Activated effector memory CD4-positive, alpha-beta T cell treated with anti-CD3 and anti-CD28 coated beads, Interleukin-2, amount 50 U/mL, for 16 hours (primary cell): ENCODE measurements at places on chromosomes 5 and 9.
A peak's percentile ranks its signal among the peaks of the same experiment; 100 is the strongest.

DNA sequence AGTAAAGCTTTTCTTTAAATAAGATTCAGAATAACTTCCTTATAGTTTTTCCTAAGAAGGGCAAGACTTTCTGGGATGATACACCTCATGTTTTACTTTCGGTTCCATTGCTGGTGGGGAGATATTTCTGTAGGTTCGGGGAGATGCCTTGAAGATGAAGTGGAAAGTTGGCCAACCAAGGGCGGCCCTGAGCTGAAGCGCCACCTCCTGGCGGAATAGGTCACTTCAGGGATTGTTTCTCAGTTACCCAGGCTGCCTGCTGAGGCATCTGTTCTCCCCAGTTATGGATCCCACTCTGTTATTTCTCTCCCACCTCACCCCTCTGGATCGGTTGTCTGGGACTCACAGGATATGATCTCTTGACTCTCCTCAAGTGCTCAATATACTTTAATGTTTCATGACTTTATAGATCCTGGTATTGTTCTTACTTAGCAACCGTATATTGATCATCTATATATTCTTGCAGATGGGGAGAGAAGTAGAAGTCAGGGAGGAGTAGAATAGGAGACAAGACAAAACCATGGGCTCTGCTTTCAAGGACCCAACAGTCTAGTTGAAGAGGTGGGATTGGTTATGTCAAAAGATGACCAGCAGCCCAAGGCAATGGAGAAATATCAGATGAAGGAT, 23.4 kb downstream of the MEGF10 start:
- DNase-seq, result peak; percentile 88

GRCh38 chr9:75000835-75001234, 27.3 kb downstream of the CARNMT1 start:
- DNase-seq, result no peak

GRCh38 chr5:65100911-65101631, 332.3 kb downstream of the CWC27 start:
- peak; percentile 70 for DNase-seq

DNA sequence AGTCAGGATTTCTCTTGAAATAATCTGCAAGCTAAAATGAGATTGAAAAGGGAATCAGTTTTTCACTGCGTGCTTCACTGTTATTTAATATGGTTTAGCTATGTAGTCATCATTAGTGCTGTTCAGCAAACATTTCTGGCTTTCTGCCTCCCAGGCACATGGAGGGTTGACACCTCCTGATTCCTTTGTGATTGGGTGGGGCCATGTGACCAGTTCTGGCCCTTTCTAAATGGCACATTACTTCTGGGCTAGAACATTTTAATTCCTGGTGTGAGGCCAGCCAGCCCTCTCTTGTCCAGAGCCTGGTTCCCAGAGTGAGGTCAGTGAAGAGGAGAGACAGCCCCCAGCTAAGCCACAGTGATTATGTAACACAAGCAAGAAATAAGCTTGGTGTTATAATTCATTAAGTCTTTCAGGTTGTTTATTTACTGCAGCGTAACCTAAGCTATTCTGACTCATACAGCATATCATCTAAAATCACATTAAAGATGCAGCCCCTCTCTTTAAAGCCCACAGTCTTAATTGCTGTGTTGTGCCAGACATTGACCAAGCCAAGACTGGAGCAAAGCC, 17.4 kb upstream of the ARSI start:
- DNase-seq, result no peak

GRCh38 chr5:66859526-66859925, 263.3 kb downstream of the MAST4 start:
- no peak for DNase-seq

DNA sequence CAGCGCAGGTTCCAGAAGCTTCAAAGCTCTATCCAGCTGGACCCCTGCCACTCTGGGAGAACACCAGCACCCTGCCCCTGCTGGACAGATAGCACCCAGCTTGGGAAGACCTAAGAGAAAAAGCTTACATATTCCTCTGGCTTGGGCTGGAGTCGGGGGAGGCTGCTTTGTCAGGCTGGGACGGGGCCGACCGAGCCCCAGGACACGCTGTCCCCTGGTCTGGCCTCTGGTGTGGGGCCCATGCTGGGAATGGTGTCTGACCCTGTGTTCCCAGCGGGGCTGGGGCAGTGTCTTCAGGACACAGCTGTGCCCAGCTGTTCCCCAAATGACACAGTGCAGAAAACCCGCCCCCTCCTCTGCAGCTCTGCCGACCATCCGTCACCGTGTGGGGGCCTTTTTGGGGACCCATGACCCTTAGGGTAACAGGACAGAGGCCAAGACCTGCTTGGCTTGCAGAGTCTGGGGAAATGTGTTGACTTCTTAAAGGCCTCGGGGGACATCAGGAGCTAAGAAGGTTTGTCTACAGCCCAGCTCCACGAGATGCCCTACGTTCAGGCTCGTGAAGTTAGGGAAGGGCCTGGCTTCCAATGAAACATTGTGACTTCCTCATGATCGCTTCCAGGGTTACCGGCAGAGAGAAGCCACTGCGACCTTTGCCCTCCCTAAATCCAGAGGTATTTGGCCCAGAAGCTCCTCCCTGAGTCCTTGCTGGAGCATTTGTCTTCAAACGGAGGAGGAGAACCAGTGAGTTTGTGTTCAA, 20.4 kb upstream of the SLC2A6 start:
- no peak for DNase-seq

GRCh38 chr5:35236770-35237169, 6.5 kb upstream of the PRLR start:
- DNase-seq, result no peak

DNA sequence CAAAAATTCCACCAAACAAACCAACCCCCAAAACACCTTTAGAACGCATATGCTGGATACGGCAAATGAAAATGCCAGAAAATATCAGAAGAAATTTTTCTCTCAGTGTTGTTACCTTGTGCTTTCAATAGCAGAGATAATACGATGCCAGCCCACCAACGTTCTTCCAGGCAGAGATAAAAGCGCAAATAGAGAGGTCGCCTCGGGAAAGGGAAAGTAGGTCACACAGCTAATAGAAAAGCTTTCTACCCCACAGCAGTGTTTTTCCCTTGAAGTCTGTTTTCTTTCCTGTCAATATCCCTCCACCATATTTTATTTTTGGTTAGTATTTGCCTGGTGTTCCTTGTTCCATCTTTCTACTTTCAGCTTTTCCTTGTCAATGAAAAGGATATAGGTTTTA, 101.3 kb downstream of the CFAP90 start:
- DNase-seq, result no peak

- DNase-seq, result no peak
Observed at GRCh38 chr9:123929177-123929869, 603 bp downstream of the DENND1A start.

GRCh38 chr5:102666164-102666946, 88.8 kb upstream of the PAM start:
- no peak for DNase-seq

- no peak for DNase-seq
Observed at GRCh38 chr5:142239394-142240159, 85.2 kb downstream of the SPRY4 start.

GRCh38 chr9:69211424-69212036, 37.5 kb downstream of the TJP2 start:
- DNase-seq, result no peak

DNA sequence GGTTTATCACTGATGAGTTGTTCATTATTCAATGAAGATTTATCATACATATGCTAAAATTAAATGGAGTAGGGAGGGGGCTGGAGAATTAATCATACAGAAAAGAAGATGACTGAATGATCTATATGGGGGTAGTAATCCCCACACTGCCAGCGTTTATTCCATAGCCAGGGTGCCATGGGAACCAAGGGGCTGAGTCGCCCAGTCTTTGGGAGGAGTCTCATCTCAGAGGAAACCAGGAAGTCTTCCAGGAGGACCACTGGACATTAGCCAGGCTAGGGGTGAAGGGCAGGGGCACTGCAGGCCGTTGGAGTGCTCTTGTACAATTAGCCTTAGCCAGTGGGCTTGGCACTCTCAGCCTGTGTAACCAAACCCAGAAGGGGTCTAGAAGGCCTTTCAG, 226.5 kb downstream of the ARL15 start:
- DNase-seq, result no peak

GRCh38 chr9:89420397-89421178, 77.3 kb downstream of the SEMA4D start:
- no peak for DNase-seq

DNA sequence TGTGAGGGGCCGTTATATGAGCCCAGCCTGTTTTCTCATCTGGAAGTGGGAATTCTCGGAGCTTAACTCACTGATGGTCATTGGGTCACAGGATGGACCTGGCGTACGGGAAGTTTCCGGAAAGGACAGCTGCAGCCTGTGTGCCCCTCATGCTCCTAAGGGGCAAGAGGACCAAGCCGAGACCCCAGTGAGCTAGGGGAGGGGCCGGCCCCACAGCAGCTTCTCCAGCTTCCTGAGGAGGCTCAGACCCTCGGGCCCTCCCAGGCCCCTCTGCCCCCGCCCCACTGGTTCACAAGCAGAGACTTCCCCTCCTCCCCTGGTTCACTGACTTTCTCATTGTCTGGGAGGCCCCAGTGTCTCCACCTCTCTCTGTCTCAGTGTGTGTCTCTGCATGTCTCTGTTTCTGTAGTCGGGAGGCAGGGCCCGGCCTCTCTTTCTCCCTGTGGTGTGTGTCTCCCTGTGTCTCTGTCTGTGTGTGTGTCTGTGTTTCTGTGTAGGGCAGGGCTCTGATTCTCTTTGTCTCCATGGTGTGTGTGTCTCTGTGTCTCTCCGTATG, 32.3 kb upstream of the FIBCD1 start:
- DNase-seq, result no peak

- no peak for DNase-seq
Observed at GRCh38 chr9:125601961-125602360, 105.0 kb downstream of the MAPKAP1 start.

DNA sequence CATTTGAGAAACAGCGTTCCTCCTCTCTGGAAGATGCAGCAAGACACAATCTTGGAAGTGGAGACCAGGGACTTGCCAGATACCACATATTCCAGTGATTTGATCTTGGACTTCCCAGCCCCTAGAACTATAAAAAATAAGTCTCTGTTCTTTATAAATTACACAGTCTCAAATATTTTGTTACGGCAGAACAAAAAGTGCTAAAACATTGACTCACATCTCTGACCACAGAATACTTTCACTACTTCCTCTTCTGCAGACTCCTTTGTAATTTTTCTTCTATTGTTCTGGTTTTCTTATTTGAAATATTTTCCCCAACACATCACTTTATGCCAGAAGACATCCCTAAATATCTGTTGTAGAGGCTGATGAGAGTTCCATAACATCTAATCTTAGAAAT, 706.1 kb upstream of the CDH18 start:
- DNase-seq, result no peak

DNA sequence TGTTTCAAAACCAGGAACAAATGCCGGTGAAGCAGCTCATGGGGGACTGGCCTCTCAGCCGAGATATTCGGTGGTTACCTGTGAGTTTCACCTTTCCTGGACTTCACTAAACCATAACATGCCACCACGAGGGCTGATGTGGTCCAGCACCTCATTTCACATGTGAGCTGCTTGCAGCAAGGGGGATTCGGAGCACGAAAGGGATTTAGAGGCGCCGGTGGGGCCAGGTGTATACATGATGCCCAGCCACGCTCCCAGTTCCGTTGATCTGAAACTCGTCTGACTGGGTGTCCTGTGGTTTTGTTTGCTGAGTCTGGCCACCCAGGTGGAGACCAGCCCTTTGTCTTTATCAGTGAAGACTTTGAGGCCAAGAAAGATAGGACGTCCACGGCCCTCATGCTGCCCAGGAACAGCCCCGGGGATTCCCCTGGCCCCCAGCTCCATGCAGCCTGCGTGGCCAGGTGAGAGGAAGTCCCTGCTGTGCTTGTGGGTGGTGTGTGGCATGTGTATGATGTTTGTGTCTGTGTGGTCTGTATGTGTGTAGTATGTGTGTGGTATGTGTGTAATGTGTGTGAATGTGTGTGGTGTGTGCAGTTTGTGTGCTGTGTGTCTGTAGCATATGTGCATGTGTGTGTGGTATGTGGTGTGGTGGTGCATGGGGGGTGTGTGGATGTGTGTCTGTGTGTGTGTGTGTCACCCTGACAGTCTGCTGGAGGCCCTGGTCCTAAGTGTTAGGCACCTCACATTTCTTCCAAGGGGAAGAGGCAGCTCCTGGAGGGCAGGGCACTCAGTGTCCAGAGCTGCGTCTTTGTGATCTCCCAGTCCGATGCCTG, 23.4 kb downstream of the PHF2 start:
- DNase-seq, result peak; percentile 61

DNA sequence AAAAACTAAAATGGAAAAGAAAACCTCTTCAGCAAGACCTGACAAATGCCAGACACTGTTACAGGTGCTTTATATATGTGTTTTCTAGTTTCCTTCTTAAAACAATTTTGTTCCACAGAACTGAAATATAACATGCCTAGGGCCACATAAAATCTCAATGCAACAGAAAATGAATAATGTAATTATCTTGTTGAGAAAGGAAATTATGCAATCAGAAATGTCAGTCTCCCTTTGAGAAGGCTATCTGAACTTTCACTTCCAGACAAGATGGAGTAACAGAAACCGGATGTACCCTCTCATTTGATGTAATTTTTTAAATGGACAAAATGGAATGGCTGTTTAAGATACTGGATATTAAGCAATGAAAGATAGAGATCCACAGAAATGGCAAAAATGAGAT, 79.2 kb downstream of the AGTPBP1 start:
- no peak for DNase-seq

- no peak for DNase-seq
Observed at GRCh38 chr5:145718956-145719355, 116.2 kb downstream of the PRELID2 start.

DNA sequence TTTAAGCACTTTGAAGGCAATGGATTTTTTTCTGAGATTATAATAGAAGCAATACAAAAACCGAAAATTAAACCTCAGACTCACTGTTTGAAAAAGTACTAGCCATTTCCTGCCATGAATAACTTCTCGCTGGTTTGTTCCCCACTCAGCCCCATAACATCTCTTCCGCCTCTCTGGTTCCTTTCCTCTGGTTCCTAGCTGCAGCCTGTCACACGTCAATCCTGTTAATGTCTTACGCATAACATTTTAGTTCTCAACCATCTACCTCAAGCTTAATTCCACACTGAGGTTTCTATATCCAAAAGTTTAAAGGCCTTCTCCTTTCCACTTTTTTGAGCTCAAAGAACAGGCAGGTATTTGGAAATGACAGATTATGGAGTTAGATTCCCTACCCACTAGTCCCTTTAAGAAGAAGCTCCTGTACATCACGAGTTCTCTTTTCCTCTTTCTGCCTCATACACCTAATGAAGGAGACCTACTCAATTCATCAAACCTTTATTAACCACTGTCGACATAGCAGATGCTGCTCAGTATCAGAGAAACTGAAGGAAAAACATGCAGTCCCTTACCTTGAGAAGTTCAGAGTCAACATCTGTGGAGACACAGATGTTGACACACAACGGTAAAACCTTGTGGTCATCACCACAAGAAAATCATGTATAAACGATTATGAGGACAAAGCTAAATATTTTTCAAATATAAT, 243.0 kb upstream of the PTGER4 start:
- peak; percentile 71 for DNase-seq

- no peak for DNase-seq
Observed at GRCh38 chr5:172855597-172856292, 21.7 kb downstream of the ERGIC1 start.

- DNase-seq, result no peak
Observed at GRCh38 chr9:79007701-79008483, 563.9 kb upstream of the TLE4 start.
